ENCODE measurements at places on chromosomes 13 and 19. TPM values are rescaled to one million over a fixed set of nuclear protein-coding genes. Genes with fewer than 3 reads are reported as not detected.
A peak's percentile ranks its signal among the peaks of the same experiment; 100 is the strongest.

GRCh38 chr19:49849433-49850220, 1.3 kb upstream of the PTOV1 start:
- peaks cover 39% of the 10 kb centered on the region for H3K4me1 ChIP-seq
- DNase-seq: no peak
- peak overlapping the region; percentile 88 for H3K4me3 ChIP-seq
- H3K27ac ChIP-seq: peak overlapping the region; percentile 98
- H3K27me3 ChIP-seq: peaks cover 11% of the 10 kb centered on the region

DNA sequence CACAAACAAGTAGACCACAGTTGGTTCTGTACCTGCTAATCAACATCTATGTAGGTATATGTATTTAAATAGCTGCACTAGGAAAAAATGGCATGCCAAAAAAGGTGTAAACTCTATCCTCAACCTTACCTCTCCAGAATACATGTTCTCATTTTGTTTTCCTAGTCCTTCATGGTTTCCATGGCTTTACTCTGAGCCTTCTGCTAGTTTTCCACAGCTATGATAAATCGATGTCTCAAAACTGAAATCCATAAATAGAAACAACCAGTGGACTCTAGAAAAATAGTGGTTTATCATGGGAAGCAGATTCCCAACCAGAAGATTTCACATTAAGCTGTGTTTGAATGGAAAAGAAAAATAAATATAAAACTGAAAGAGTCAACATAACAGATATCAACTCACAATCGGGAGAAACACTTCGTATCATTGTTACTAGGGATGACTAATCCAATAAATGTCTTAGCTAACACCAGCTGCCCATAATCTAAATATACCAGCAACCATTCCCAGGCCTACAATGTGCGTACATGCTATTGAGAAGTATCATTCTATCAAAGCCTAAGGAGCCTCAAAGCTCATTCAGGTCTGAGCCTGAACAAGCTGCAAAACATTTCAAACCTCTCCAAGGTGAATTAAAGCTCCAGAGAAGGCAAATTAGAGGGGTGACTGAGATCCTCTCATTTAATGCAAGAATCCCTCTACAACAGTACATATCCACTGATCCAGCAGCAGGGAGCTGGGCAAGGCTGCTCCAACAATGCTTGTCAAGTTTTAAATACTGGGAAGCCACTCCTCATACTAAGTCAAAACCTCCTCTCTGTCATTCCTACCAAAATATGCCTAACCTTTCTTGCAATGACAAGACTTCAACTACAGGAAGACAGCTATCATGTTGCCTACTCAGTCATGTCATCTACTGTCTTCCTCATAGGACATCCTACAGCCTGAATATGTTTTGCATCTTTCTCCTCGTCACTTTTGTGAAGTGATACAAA, 90.2 kb downstream of the KCTD12 start:
- no peaks in the 10 kb centered on the region for H3K4me1 ChIP-seq
- no peaks in the 10 kb centered on the region for H3K27me3 ChIP-seq
- H3K36me3 ChIP-seq: no peaks in the 10 kb centered on the region
- DNase-seq: no peak
- H3K27ac ChIP-seq: no peak overlapping the region

- no peaks in the 10 kb centered on the region for H3K4me1 ChIP-seq
- DNase-seq: no peak
- H3K36me3 ChIP-seq: no peaks in the 10 kb centered on the region
- H3K4me3 ChIP-seq: no peak overlapping the region
- H3K27ac ChIP-seq: no peak overlapping the region
Observed at GRCh38 chr13:86563308-86563707, 764.1 kb upstream of the SLITRK6 start.

DNA sequence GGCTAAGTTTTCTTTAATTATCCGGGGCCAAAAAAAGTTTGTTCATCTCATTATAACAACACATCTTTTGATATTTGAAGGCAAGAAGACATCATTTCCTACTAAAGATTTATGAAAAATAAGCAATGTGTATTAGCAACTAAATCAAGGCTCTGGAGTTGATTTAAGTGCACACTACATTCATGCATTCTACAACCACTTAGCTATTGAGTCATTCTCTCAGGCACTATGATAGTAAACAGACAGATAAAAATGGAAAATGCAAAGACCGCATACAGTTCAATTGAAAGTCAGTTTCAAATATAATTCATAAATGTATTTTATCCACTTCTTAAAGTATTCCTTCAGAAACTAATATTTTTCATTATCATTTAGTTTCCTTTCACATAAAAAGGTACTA, 1395.2 kb downstream of the PCDH9 start:
- no peak overlapping the region for H3K4me3 ChIP-seq
- H3K4me1 ChIP-seq: no peaks in the 10 kb centered on the region
- H3K36me3 ChIP-seq: no peaks in the 10 kb centered on the region
- DNase-seq: no peak
- no peak overlapping the region for H3K27ac ChIP-seq

TLE6 gene
- total RNA-seq: 1.2 TPM

- H3K4me1 ChIP-seq: peaks cover 18% of the 10 kb centered on the region
- H3K27ac ChIP-seq: no peak overlapping the region
Observed at GRCh38 chr19:3575260-3575741, 2.6 kb downstream of the HMG20B start.

GRCh38 chr13:34352958-34353357, 535.0 kb downstream of the RFC3 start:
- no peak overlapping the region for H3K4me3 ChIP-seq
- no peak overlapping the region for H3K27ac ChIP-seq
- H3K27me3 ChIP-seq: no peaks in the 10 kb centered on the region
- DNase-seq: no peak
- H3K36me3 ChIP-seq: no peaks in the 10 kb centered on the region

DNA sequence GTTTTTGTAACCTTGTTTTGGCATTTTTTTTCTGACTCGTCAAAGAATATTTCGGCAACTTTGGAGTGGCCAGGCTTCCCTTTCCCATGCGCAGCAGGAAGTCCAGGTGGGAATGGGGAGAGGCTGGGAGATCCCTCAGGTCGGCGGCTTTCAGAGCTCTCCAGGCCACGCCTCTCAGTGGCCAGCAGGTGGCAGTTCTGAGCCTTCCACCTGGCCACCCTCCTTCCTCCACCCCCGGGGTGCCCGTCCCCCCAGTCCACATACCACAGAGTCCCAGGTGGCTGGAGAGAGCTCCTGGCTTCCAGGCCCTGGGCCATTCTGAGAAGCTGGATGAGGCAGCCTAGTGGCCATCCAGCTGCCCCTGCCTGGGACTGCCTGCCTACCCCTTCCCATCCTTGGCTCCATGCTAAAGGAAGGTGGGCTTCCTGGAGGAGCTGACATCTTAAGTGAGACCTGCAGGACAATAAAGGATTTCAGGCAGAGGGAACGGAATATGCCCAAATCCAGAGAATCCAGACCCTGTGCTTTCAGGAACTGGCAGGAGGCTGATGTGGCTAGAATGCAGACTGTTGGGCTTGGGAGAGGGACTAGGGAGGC, 46.3 kb downstream of the CCNE1 start:
- H3K36me3 ChIP-seq: no peaks in the 10 kb centered on the region
- peaks cover 10% of the 10 kb centered on the region for H3K4me1 ChIP-seq
- no peak overlapping the region for H3K4me3 ChIP-seq
- H3K27ac ChIP-seq: no peak overlapping the region

Measured in activated CD4-positive, alpha-beta T cell treated with anti-CD3 and anti-CD28 coated beads, Interleukin-2, amount 10 ng/mL, durations not matched to agents 7 days and 5 days (primary cell).